Activated T-helper 1 cell treated with Interleukin-2 at 50 U/mL for 16 hours (primary cell): ENCODE measurements at places on chromosomes 5 and 9.

GRCh38 chr5:9726931-9727330 lies 96.8 kb upstream of the TAS2R1 start:
- no peak for DNase-seq

DNA sequence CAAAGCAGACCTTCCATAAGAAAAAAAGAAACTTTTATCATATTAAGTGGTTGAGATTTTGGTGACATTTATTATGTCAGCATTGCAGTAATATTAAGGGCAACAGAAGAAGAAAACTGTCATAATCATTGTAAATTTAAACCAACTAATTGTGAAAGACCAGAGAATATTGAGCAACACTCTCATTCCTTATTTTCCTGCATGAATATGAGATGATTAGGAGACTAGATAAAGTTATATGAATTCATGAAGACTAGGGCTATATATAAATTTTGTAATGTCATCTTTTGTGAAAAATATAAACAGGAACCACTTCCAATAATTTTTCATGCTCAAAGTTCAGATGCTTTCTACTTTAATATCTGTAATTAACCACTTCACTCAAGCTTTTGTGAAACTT lies 974.5 kb upstream of the CDH10 start:
- DNase-seq: no peak

- no peak for DNase-seq
Measured at GRCh38 chr5:170313344-170313743, 15.8 kb upstream of the LCP2 start.

GRCh38 chr5:175823731-175824525 lies 47.5 kb upstream of the CPLX2 start:
- no peak for DNase-seq
